Thoracic aorta endothelial cell (primary cell): ENCODE measurements at places on chromosomes 7 and 10. TPM values are rescaled to one million over a fixed set of nuclear protein-coding genes. Genes with fewer than 3 reads are reported as not detected.

The FEZF1 gene
- total RNA-seq, result not detected in 2 replicates

The HOXA2 gene
- total RNA-seq, result 1.6 and 2.2 TPM in 2 replicates

The CDHR1 gene
- 0.07 and 0.13 TPM in 2 replicates for total RNA-seq

The SHTN1 gene
- total RNA-seq, result 20.7 and 26.2 TPM in 2 replicates

The DDC gene
- not detected in 2 replicates for total RNA-seq

The GPR141 gene
- not detected in 2 replicates for total RNA-seq

The C10orf67 gene
- not detected in 2 replicates for total RNA-seq

The SPDYE2 gene
- total RNA-seq, result not detected in 2 replicates

The OR13A1 gene
- total RNA-seq, result not detected in 2 replicates

The CALHM2 gene
- 13.3 and 17.6 TPM in 2 replicates for total RNA-seq

The EIF4H gene
- total RNA-seq, result 353 and 395 TPM in 2 replicates

The HYAL4 gene
- 0.36 TPM in 1 of 2 replicates, not detected in the other for total RNA-seq

The SFTPD gene
- not detected in 2 replicates for total RNA-seq

The LRIT1 gene
- not detected in 2 replicates for total RNA-seq

The PDZD7 gene
- total RNA-seq, result 0.50 and 0.53 TPM in 2 replicates

The ZNF735 gene
- total RNA-seq, result not detected in 2 replicates

The ACHE gene
- 0.13 and 0.22 TPM in 2 replicates for total RNA-seq

The RNF133 gene
- 2.7 and 4.2 TPM in 2 replicates for total RNA-seq

The COPS6 gene
- total RNA-seq, result 103 and 116 TPM in 2 replicates

The CYP2C19 gene
- total RNA-seq, result not detected in 2 replicates

The CLDN3 gene
- 0.27 and 0.43 TPM in 2 replicates for total RNA-seq

The SPAM1 gene
- total RNA-seq, result not detected in 2 replicates

The MRC1 gene
- 0.57 and 16.2 TPM in 2 replicates for total RNA-seq

The DKK1 gene
- 196 and 220 TPM in 2 replicates for total RNA-seq

The AGMO gene
- total RNA-seq, result not detected in 2 replicates

The PHKG1 gene
- total RNA-seq, result 0.27 and 0.57 TPM in 2 replicates

The MKI67 gene
- 63.0 and 98.2 TPM in 2 replicates for total RNA-seq

The FGL2 gene
- 0.13 and 0.22 TPM in 2 replicates for total RNA-seq

The ACTL6B gene
- not detected in 2 replicates for total RNA-seq

The CTTNBP2 gene
- total RNA-seq, result not detected in 2 replicates

The C10orf53 gene
- total RNA-seq, result not detected in 2 replicates

The INPP5A gene
- 25.4 and 33.1 TPM in 2 replicates for total RNA-seq

The CUBN gene
- 3.1 and 5.2 TPM in 2 replicates for total RNA-seq

The TSPAN12 gene
- 21.5 and 23.5 TPM in 2 replicates for total RNA-seq

The SUN1 gene
- total RNA-seq, result 167 and 264 TPM in 2 replicates

The GPR26 gene
- not detected in 2 replicates for total RNA-seq

The APBB1IP gene
- total RNA-seq, result not detected in 2 replicates

The NPTX2 gene
- total RNA-seq, result 0.40 and 0.72 TPM in 2 replicates

The GIMAP8 gene
- 75.1 and 75.3 TPM in 2 replicates for total RNA-seq

The PLPP4 gene
- 4.7 and 8.0 TPM in 2 replicates for total RNA-seq

The CDK14 gene
- 26.6 and 31.5 TPM in 2 replicates for total RNA-seq

The PRSS2 gene
- total RNA-seq, result 0.27 TPM in 1 of 2 replicates, not detected in the other

The TUBAL3 gene
- 0.57 and 0.66 TPM in 2 replicates for total RNA-seq

The STEAP1 gene
- 62.9 and 70.6 TPM in 2 replicates for total RNA-seq

The GARIN1A gene
- 0.36 and 0.53 TPM in 2 replicates for total RNA-seq

The GNG11 gene
- total RNA-seq, result 123 and 273 TPM in 2 replicates

The SPDYE16 gene
- not detected in 2 replicates for total RNA-seq

The TAS2R5 gene
- total RNA-seq, result 0.66 and 1.7 TPM in 2 replicates
